ENCODE measurements at places on chromosomes 12 and 14. TPM values are rescaled to one million over a fixed set of nuclear protein-coding genes. Genes with fewer than 3 reads are reported as not detected.

DNA sequence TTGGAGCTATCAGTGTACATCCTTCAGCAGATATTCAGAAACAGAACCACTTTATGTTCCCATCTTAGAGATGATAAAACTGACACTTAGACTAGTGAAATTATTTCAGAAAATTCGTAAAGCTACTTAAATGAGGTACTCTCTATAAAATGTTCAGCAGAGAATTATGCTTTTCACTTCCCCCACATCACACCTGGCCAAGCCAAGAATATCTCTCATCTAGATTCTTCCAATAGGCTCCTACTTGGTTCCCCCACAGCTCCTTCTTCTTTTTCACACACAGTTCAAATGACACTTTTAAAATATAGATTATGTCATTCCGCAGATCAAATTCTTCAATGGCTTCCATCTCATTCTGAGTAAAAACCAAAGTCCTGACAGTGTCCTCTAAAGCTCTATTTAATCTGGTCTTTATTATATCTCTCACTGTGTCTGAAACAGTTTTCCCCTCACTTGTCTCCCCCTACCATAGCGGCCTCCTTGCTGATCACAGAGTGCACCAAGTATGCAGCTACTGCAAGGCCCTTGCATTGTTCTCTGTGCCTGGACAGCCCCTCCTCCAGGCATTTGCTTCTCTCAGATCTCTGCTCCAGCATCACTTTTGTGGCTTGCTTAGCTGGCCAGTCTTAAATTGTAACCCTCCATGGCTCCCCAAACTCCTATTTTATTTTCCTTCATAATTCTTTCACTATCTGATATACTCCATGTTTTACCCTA is 736.8 kb upstream of the USP15 start:
- DNase-seq = no peak

- no peak for DNase-seq
Measured at GRCh38 chr12:7242176-7243101, 53.0 kb downstream of the PEX5 start.

DNA sequence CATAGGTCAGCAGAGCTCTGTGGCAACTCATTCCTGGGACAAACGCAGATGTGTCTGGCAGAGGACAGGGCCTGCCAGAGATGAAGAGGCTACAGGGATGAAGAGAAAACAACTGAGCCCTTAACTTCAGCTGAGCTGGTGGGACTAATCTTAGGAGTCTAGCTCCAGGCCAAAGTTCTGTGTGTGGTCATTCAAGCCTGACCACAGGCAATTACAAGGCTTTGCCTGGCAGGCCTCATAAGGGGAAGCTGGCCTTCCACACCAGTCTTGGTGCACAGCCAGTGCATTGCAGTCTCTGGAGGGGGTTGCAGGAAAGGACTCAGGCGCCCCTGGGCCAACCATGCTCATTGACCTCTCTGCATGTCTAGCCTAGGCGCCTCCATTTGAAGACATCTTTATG is 127.6 kb upstream of the DAAM1 start:
- no peak for DNase-seq

Gene WNT1
- polyA plus RNA-seq = not detected

Gene CLEC6A
- polyA plus RNA-seq = not detected

Gene CAPZA3
- polyA plus RNA-seq = not detected

- DNase-seq = no peak
Measured at GRCh38 chr12:4330203-4330602, 9.2 kb downstream of the TIGAR start.

Gene LMNTD1
- polyA plus RNA-seq = 0.16 TPM

Gene SMIM41
- 0.18 TPM for polyA plus RNA-seq

DNA sequence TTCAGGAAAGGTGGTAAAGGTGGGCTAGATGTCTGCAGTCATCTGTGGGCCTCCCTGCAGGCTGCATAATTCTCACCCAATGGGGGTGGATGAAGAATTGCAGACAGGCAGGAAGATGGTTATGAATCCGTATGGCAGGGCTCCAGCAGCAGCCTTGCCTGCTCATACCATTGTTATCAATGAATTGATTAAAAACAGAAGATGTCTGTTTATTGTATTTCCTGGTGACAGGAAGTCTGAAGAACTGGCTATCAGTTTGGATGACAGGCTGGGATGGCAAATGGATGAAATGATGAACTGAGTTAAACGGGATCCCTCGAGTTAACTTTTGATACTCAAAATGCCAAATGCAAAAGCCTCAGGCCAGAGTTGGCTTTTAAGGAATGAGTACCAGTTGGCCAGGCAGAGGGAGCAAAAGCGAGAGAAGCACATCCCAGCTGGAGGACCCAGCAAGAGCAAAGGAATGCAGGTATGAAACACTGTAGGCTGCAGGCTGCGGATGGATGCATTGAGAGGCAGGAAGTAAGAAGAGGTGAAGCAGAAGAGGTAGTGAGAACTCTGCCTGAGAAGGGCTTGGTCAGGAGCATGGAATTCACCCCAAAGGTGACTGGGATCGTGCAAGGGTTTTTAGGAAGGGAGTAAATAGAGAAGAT is 550.0 kb upstream of the TBX3 start:
- no peak for DNase-seq

GRCh38 chr12:124466216-124467128 is 100.9 kb downstream of the NCOR2 start:
- DNase-seq = no peak

Gene PTMS
- 373 TPM for polyA plus RNA-seq

GRCh38 chr12:110742718-110743570 is at the start of gene PPP1CC:
PPP1CC (minus strand) TSS chr12:110742891; CDS start chr12:110742707, 184 bp downstream.
- peak; percentile 74 for DNase-seq

DNA sequence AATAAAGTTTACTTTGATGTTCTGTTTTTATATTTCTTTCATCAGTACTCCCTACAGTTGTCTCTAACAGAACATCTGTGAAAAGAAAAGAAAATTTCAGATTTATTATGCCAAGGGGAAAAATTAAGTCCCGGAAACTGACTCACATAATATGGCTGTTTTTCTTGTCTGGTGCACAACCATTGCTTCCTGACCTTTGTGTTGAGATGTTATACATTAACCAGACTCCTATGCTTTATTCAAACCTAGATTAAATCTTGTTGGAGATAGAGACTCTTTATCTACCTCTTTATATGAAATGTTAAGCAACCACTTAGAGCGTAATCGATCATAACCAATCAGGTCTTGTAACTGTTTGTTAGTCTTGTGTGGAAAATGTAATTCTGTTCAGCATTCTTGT is 37.6 kb upstream of the BICD1 start:
- no peak for DNase-seq

Measured in forelimb muscle (tissue), 1 donor.